ENCODE measurements at places on chromosomes 16 and 17. TPM values are rescaled to one million over a fixed set of nuclear protein-coding genes. Genes with fewer than 3 reads are reported as not detected.

DNA sequence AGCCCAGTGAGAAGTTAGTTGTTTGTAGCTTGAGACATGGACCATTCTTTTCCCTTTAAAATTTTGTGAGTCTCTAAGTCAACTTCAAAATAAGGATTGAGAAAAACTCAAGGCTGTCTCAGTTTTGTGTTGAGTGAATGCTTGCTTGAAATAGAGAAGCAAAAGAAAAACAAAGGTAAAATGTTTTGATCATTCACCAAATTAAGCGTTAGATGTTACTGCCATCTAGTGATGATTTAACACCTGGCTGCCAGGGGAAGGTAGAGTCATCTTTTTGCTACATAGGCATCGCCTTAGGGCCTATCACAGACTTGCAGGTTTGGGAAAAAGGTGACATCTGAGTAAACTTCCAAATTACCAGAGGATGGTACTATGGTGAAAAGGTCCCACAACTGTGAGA lies 74.4 kb downstream of the PCTP start:
- no peak for DNase-seq

The C17orf113 gene
- 0.07 TPM for total RNA-seq

DNA sequence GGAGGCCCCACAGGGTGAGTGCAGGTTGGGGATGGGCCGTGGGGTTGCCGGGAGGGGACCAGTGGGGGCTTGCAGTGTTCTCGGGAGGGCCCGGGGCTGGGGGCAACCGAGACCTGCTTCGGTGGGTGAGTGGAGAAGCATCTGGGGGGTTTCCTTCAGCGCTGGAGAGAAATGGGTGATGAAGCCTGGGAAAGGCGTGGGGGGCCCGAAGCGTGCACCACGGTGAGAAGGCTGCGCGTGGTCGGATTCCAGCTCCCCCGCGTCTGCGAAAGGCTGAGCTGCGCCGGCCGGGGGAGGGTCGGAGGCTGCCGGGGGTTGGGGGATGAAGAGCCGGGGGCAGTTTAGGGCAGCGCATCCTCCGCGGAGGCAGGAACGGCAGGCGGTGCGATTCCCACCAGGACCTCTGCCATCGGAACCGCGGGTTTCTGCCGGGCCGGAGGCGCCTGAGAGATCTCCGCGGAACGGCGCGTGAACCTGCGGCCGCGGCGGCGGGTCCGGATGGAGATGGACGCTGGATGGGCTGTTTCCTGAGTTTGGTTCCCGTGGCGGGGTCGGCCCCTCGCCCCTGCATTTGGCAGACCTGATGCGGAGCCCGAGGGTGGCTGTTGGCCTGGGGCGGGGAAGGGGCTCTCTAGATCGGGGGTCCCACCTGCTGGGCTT lies 6.9 kb upstream of the SSTR5 start:
- DNase-seq = no peak

- DNase-seq = peak; percentile 77
These were observed 127.5 kb downstream of the SOCS1 start for GRCh38 chr16:11128211-11129141.
